ENCODE measurements at places on chromosomes 11 and 22.

DNA sequence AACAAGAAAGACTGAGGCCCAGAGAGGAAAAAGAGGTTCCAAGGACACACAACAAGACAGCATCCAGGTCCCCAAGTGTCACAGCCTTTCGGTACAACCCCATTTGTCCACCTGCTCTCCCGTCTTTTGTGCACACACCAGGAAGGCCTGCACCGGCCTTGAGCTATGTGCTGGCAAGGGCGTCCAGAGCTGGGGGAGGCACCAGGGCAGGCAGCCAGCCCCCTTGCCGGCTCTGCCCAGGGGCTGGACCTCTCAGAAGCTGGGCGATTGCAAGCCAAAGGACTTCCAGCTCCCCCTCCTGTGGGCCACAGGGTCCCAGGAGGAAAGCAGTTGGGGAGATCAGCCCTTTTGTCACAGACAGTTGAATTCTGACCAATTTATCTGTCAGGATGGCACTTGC is 210.5 kb downstream of the MN1 start:
- no peak for DNase-seq

- DNase-seq = no peak
These were observed 1.2 kb upstream of the ASCL2 start for GRCh38 chr11:2271327-2272227.

- DNase-seq = no peak
These were observed 56.2 kb downstream of the GALNT18 start for GRCh38 chr11:11565636-11566035.

DNA sequence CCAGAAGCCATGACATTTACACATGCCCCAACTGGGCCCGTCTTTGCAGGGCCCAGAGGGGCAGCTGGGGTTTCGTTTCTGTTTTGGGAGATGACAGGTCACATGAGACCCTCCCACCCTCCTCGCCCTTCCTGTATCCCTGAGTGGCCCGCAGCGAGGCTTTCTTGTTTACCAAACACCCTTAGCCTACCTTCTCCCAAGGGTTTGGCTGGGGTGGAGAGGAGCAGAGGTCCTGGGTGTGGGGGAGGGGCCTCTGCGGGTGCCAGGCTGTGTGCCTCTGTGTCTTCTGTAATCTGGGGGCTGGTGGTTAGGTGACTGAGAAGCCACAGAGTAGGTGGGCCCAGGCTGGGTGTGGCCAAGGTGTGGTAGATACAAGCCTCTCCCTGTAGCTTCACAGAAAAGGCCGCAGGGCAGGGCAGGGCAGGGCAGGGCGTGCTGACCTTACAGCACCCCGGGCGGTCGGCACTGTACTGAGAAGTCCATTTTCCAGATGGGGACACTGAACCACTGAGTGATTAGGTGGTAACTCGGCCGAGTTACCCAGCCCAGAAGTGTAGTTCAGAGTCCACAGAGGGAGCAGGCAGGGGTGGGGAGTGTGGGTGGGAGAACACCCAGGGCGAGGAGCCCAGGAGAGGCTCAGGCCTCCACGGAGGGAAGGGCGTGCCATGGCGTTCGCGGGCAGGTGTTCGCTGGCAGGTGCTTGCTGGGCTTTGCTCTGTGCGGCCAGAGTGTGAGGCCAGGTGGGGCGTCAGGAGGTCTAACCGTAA is 8.7 kb downstream of the PRR5 start:
- peak; percentile 32 for DNase-seq

- DNase-seq = no peak
These were observed 9.5 kb upstream of the ST3GAL4 start for GRCh38 chr11:126345759-126346585.

DNA sequence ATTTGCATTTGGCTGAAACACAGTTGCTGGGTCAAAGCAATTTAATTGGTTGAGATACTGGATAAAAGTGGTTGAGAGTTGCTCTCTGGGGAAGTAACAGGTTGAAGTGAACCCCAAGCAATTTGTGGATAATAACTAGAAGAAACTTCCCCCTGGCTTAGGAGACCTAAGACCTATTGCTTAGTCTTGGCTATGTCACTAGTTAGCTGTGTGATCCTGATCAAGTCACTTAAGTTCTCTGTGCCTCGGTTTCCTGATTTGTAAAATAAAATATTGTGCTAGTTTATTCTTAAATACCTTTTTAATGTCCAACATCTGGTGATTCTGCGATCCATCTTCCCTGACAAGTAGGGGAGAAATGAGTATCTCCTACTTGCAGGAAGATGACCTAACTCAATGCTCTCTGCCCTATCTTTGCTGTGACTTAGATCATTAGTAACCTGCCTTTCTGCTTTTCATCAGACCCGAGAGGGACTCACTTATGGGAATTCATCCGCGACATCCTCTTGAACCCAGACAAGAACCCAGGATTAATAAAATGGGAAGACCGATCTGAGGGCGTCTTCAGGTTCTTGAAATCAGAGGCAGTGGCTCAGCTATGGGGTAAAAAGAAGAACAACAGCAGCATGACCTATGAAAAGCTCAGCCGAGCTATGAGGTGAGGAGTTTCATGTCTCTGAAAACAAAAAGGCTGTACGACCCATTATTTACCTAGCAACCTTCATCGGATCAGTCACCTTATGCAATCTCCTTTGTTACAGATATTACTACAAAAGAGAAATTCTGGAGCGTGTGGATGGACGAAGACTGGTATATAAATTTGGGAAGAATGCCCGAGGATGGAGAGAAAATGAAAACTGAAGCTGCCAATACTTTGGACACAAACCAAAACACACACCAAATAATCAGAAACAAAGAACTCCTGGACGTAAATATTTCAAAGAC is 37.5 kb downstream of the EHF start:
- no peak for DNase-seq

DNA sequence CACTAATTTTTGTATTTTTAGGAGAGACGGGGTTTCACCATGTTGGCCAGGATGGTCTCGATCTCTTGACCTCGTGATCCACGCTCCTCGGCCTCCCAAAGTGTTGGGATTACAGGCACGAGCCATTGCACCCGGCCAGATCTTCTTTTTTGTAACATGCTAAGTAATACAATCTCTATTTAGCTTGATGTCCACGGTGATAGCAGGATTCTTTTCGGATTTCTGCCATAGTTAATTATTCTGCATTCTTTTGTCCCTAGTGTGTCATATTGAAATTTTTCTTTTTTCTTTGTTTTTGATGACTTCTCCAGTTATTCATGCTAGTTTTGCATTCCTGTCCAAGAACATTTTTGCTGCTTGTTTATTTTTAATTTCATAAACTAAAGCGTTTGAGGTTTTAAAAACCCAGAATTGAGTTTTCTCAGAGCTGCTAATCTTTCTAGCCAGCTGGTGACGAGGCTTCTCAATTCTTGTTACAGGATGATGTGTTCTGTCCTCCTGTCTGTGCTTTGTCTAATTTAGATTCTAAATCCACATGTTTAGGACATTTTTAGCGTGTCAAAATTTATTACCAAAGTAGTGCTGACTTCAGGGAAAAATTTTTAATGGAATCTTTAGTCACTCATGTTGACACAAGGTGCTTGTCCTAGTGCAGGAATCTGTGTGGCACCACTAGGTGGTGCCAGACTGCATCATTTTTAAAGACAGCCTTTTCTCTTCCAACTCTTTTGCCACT is 21.8 kb downstream of the NF2 start:
- DNase-seq = peak; percentile 7

DNA sequence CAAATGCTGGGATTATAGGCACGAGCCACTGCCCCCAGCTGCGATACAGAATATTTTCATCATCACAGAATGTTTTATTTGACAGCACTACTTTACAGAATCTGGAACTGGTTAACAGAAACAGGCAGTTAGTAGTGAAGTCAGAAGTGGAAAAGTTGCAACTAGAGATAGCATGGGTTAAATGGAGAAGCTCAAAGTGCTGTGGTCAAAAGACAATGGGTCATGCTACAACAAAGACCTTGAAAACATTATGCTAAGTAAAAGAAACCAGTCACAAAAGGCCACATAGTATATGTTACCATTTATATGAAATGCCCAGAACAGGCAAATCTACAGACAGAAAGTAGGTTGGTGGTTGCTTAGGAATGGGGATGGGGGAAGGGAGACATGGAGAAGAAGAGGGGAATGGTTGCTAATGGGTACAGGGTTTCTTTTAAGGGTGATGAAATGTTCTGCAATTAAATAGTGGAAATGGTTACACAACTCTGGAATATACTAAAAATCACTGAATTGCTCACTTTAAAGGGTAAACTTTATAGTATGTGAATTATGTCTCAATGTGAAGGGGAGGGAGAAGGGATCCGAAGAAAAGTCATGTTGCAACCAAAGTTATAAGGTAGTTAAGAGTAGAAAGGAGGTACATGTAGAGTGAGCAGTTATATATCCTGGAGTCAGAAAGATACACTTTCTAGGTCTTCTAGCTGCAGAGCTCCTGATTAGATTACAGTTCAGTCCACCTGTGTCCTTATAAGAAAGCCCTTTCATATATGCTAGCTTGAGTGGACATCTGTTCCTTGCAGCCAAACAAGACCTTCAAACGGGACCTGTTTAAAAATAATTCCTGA is 46.3 kb upstream of the RAPSN start:
- no peak for DNase-seq

- DNase-seq = no peak
These were observed 808 bp downstream of the SNAP29 start for GRCh38 chr22:20859615-20860014.

GRCh38 chr11:1729692-1730011 is 20.7 kb downstream of the IFITM10 start:
- no peak for DNase-seq

DNA sequence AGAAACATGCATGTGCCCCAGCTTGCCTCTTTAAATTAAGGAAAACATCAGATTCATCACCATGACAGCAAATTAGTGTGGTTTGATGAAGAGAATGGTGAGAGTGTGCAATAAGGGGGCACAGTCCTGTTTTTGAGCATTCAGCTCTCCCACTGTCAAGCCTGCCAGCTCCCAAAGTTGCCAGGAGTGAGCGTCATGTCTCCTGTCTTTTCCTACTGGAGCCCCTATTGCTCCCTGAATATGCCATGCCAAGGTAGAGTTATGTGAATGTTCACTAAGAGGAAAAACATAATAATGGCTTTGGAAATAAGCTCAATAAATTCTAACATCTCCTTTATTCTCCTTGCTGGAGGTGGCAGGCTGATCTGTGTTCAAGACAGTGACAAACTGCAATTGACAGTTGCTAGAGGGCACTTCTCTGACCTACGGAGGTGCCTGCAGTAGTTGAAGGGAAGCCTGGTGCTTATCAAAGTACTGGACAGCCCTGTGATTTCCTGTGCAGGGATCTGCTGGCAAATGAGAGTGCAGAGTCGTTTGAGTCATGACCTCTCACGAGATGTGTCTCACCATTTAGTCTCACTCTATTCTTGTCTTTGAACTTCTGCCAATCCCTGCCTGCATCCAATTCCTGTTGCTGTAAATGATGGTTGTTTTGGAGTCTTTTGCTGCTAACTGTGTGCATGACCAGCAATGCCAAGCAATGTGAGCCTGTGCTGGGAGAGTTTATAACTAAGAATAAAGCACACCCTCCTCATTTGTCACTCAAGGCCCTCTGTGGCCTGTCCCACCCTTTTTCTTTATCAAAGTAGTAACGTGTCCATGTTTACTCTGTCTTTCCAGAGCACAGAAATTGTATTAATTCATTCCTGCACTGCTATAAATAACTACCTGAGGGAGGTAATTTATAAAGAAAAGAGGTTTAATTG is 34.8 kb downstream of the MRGPRX2 start:
- DNase-seq = no peak

GRCh38 chr22:48309115-48309705 is 1518.5 kb downstream of the BRD1 start:
- DNase-seq = no peak

- DNase-seq = no peak
These were observed 22.3 kb downstream of the EIF4G2 start for GRCh38 chr11:10786451-10786850.

GRCh38 chr22:17951315-17951714 is 73.0 kb downstream of the MICAL3 start:
- no peak for DNase-seq

GRCh38 chr11:70476669-70477068 is 78.3 kb downstream of the CTTN start:
- no peak for DNase-seq

- no peak for DNase-seq
These were observed 170.0 kb downstream of the LRRC4C start for GRCh38 chr11:41289408-41289807.

GRCh38 chr11:92393218-92393617 is 168.6 kb downstream of the FAT3 start:
- DNase-seq = no peak

GRCh38 chr22:49228431-49229037 is 599.1 kb downstream of the BRD1 start:
- DNase-seq = no peak

DNA sequence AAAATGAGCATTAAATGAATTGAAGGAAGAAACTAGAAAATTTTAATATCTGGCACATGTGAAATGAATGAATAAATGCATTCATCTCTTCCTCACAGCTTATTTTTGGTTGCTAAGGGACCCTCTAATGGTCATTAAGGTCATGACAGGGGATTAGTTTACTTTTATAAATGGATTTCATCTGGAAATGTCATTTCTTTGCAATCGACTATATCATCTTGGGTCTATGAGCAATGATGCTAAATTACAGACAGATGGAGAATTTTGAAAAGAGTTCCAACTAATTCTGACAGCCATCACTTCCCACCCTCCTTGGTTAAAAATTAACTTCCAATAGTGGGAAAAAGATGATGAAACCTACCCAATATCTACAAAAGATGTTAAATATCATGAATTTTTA is 98.0 kb downstream of the KIF18A start:
- DNase-seq = no peak

DNA sequence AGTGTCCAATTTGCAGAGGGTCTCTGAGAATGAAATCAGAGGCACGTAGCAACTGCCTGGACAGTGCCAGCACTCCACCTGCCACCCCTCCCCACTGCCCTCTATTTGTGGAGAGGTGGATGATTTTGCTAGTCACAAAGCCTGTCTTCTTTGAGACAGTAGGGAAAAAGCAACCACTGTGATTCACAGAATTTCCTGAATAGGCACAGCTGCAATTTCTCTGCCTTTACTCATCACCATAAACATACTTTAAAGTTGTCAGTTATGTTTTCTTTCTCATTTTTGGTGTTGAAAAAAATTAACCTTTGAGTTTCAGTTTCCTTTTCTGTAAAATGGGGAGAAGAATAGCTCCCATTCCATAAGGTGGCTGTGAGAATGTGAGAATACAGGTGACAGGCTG is 134.3 kb downstream of the TEAD1 start:
- DNase-seq = no peak

DNA sequence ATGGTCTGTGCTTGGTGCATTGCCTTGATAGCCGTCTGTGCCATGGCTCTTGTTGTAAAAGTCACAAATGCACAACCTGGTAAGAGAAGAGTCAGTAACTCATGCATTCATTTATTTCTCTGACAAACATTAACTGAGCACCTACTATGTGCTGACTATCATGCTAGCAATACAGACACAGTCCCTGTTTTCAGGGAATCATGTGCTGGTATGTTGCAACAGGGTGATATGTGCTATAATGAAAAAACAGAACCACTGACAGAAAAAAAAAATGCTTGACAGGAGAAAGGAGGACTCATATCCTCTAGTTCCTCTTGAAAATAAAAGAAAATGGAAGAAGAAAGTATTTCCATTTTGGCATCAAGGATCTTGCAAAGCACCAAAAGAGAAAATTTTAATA is 34.5 kb upstream of the RAPSN start:
- DNase-seq = no peak

- no peak for DNase-seq
These were observed at the start of gene CATSPERZ for GRCh38 chr11:64299847-64300648. Gene CATSPERZ (plus strand): TSS chr11:64300358. CDS start chr11:64300411, 53 bp downstream.

- DNase-seq = no peak
These were observed 1342.8 kb downstream of the TBC1D22A start for GRCh38 chr22:48105259-48105658.

Measured in activated gamma-delta T cell treated with anti-CD3 and anti-CD28 coated beads, Interleukin-2, amount 50 U/mL, for 16 hours (primary cell).